CD4-positive, alpha-beta T cell treated with Interleukin-1 beta for 1 hour (primary cell): ENCODE measurements at places on chromosomes 3 and 15.

GRCh38 chr3:103440539-103441203 lies 1005.9 kb downstream of the ZPLD1 start:
- DNase-seq: no peak

- DNase-seq: no peak
Measured at GRCh38 chr15:68372291-68372811, 59.6 kb downstream of the ITGA11 start.

- DNase-seq: peak; percentile 91
Measured at GRCh38 chr3:195270817-195271409, at the start of gene XXYLT1. Gene XXYLT1, minus strand, starts transcription at chr3:195271159. Its CDS starts 101 bp downstream, at chr3:195271058.

GRCh38 chr15:77819851-77820728 lies 187.4 kb upstream of the LINGO1 start:
- no peak for DNase-seq

- DNase-seq: no peak
Measured at GRCh38 chr15:64970698-64971097, 19.0 kb downstream of the SPG21 start.

DNA sequence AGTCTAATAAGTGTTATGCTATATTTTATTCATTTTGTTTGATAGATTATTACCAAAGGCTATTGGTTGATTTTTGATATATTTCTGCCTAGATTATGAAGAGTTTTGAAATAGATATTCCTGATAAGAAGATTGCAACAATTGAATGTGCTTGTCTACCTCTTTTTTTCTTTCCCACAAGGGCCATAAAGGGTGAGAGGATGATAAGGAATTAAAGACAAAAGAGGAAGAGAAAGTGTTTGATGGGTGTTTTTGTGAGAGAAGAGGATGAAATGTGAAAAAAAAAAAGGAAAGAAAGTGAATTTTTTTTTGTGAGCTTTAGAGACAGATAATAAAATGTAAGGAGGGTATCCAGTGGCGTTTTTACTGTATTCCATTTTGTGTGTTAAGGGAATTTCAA lies 244.4 kb downstream of the CHST2 start:
- DNase-seq: no peak

- DNase-seq: no peak
Measured at GRCh38 chr3:197298945-197299854, 788 bp upstream of the DLG1 start.

GRCh38 chr15:40108061-40108854 lies 421 bp downstream of the BMF start:
- no peak for DNase-seq

DNA sequence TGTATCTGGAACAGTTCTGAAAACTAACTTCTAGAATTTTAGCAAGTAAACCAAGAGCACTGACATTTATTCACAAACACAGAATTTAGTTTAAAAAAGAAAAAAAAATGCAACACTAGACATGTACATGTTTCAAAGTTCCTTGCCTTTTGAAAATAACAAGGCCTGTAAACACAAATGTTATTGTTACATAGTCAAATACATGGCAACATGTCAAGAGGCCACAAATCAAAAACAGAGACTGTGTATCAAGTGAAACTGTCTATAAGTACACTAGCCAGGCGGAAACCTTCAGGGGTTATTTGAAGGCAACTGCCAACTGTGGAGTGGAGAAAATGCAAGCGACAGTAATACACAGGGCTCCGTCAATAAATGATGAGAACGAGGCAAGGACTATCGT lies 547.6 kb downstream of the FOXP1 start:
- no peak for DNase-seq

GRCh38 chr3:56787784-56788256 lies 13.9 kb downstream of the ARHGEF3 start:
- peak; percentile 51 for DNase-seq

GRCh38 chr15:25858952-25859760 lies 4.0 kb downstream of the ATP10A start:
- DNase-seq: no peak

- DNase-seq: no peak
Measured at GRCh38 chr3:183082355-183082915, 16.9 kb downstream of the MCCC1 start.

- DNase-seq: no peak
Measured at GRCh38 chr3:156230278-156230900, 110.0 kb downstream of the KCNAB1 start.

DNA sequence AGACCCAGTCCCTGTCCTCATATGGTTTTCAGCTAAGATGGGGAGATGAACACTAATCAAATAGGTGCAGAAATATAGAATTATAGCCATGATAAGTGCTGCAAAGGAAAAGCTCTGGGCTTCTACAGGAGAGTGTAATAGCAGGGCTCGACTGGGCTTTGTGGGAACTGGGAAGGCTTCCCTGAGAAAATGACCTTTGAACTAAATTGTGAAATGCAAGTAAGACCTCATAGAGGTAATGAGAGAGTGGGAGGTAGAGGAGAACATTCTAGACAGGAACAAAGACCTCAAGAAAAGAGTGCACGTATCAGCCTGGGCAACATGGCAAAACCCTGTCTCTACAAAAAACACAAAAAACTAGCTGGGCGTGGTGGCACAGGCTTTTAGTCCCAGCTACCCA lies 231.6 kb downstream of the ABHD5 start:
- no peak for DNase-seq

DNA sequence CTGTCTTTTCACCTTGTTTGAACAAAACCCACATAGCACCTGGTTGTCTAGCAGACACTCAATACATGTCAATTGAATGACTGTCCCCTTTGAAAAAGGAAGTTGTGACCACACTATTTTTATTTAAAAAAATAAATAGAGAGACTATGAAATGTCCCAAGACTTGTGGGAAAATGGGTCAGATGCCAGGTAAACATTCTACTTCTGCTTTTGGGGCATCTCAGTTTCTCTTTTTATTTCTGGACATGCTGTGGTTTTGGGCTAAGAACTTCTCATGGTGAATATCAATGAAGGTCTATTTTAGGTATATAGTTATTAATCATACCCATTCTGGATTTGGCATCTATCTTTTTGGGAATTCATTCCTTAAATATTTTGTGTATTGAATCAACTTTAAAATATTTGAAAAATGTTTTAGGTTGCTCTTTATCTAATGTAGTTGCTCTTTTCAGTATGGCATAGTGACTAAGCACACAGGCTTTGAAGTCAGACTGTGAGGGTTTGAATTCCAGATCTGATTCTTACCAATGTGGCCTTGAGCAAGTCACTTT lies 4.4 kb downstream of the TMEM45A start:
- DNase-seq: no peak
